T-helper 17 cell (primary cell): ENCODE measurements at places on chromosomes 2 and 18.
A peak's percentile ranks its signal among the peaks of the same experiment; 100 is the strongest.

DNA sequence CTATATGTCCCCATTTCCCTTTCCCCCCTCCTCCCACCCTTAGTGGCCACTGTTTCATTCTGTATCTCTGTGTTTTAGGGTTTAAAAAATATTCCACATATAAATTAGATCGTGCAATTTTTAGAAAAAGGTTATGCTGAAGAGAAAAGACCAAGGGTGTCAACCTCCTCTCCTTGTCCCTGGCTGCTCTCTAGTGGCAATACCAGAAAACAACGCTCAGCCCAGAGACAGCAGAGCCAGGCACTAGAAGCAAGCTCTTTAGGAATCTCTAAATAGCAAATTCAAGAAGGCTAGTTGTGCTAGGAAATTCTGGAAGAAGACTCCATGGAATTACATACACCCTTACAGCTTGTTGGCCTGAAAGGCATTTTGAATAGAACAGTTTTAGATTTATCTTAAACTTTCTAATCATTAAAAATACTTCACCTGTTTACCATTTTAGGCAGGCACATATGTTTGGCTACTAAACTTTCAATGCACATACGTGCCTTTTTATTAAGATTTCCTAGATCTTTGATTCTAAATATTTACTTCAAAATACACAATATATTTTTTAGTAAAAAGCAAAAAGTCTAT, 35.1 kb upstream of the RASGRP3 start:
- DNase-seq, result no peak

- DNase-seq, result no peak
Observed at GRCh38 chr2:168466834-168467565, 10.9 kb downstream of the CERS6 start.

DNA sequence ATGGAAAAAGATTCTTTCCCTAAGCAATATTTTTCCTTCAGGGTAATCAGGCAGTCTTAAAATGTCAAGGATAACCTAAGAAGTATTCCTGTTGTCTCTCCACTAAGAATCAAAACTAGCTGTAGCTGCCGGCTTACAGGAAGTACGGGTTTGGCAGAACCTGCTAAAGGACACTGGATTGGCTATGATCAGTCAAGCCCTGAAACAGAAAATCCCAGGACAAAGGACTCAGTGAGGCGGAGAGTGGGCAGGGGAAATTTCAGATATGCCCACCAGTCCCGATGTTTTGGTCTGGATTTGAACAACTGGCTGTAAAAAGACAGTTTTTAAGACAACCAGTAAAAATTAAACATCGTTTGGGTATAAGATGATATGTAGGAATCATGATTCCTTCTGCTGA, 155.7 kb downstream of the HDAC4 start:
- DNase-seq, result no peak

- DNase-seq, result no peak
Observed at GRCh38 chr2:47243596-47244323, 88.7 kb upstream of the STPG4 start.

DNA sequence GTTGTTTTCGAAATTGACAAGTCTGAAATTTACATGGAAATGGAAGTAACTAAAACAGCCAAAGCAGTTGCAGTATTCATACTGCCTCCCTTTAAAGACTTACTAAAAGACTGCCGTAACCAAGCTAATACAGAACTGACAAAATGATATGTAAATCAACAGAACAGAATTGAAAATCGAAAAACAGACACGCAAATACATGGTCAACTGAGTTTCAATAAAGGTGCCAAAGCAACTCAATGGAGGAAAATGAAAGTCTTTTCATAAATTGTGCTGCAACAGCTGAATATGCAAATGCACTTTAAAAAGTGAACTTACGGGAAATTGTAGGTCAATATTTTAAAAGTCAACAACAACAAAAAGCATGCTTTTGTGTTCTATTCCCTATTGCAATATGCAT, 34.2 kb downstream of the TMEM131 start:
- DNase-seq, result no peak

- DNase-seq, result no peak
Observed at GRCh38 chr2:71462056-71462605, 8.8 kb downstream of the DYSF start.

GRCh38 chr2:145007960-145008263, 488.0 kb upstream of the ZEB2 start:
- no peak for DNase-seq

GRCh38 chr2:44171018-44171417, 2.3 kb downstream of the PPM1B start:
- DNase-seq, result no peak

GRCh38 chr2:608711-609110, 68.5 kb downstream of the TMEM18 start:
- no peak for DNase-seq

- DNase-seq, result no peak
Observed at GRCh38 chr2:165953306-165953654, 296 bp downstream of the TTC21B start.

- DNase-seq, result no peak
Observed at GRCh38 chr2:198873503-198874471, 584.0 kb downstream of the SATB2 start.

DNA sequence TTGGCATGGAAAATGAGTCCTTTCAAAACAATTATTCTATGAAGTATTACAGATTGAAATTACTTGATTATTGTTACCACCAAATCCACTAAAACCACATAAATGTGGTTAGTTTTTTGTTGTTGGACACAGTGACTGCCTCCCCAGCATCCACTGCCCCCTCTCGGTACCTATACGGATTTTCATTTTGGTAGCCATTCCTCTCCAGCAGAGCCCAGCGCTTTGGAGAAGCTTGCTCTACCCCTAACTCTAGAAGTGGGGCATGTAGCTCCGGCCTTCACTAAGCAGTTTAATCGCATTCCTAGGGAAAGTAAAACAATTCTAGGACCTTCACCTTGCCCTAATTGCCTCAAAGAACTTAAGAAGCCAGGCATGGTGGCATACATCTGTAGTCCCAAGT, 24.2 kb downstream of the OLA1 start:
- DNase-seq, result no peak

GRCh38 chr2:42182654-42183308, 13.6 kb downstream of the EML4 start:
- DNase-seq, result no peak

DNA sequence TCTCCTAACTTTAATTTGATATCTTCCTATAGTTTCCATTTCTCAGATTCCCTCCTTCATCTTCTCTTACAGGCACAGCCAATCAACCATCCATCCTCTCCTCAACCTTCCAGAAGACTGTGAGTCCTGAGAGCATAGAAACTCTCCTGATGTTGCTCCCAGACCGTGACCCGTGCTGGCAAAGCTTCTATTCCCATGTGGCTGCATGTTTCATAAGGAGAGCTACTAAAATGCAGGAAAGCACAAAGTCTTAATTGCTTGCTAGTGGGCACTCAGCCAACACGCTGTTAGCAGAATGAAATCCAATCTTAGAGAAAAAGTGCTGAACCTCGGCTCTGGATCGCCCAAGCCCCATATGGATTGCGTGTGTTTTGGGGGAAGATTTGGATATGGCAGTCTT, 1244.7 kb upstream of the ZEB2 start:
- DNase-seq, result no peak

DNA sequence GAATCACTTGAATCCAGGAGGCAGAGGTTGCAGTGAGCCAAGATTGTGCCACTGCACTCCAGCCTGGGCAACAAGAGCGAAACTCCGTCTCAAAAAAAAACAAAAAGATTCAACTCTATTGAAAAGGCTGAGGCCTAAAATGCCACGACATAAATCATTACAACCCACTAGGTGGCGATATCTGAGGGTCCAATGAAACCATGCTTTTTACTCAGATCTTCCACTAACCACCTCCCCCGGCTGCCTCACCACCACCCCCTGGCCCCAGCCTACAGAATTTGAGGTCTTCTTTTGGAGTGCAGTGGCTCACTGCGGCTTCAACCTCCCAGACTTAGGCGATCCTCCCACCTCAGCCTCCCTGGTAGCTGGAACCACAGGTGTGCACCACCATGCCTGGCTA, 57.5 kb downstream of the AP1S3 start:
- peak; percentile 7 for DNase-seq

DNA sequence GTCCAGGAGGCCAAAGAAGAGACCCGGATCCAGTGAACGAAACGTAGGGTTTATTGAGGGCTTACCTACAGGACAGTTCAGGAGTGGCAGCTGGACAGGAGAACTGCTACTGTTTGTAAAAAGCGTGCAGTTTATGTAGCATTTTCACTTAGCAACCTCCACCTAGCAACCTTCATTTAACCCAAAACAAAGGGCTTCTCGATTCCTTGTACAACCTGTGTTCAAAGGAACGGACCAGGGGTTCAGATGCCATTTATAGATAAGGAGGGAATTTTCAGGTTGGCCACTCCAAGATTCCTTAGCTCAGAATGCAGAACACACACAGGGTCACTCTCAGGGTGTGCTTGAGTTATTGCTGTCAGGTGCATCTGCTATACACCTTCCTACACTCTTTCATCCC, 65.1 kb upstream of the YWHAQ start:
- DNase-seq, result no peak

- peak; percentile 45 for DNase-seq
Observed at GRCh38 chr18:74373428-74373827, 57.8 kb downstream of the C18orf63 start.
